ENCODE measurements at places on chromosomes 2 and 18. TPM values are rescaled to one million over a fixed set of nuclear protein-coding genes. Genes with fewer than 3 reads are reported as not detected.

Gene SKA1
- not detected for total RNA-seq

DNA sequence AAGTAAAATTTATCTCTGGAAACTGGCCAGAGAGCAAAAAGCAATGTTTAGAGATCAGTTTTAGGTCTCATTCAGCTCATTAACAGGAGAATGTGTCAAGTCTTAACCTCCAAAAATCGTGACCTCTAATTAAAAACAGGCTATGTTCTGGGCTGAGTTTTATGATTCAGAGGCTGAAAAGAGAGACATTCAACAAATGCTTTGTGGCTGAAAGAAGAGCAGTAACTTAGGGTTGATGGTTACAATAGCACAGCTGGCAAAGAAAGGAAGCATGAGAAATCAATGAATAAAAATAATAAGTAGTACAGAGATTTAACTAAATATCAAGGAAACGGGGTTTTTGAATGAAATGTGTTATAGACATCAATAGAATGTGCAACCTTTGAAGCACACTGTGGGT lies 13.1 kb downstream of the TGIF1 start:
- H3K27ac ChIP-seq: no peak overlapping the region
- peaks cover 5% of the 10 kb centered on the region for H3K36me3 ChIP-seq
- H3K27me3 ChIP-seq: no peaks in the 10 kb centered on the region
- peaks cover 4% of the 10 kb centered on the region for H3K4me1 ChIP-seq
- no peak for DNase-seq
- no peak overlapping the region for H3K4me3 ChIP-seq

- H3K36me3 ChIP-seq: no peaks in the 10 kb centered on the region
- H3K4me1 ChIP-seq: no peaks in the 10 kb centered on the region
- H3K4me3 ChIP-seq: no peak overlapping the region
- no peak for DNase-seq
- H3K27ac ChIP-seq: no peak overlapping the region
Measured at GRCh38 chr2:45210462-45211195, 201.4 kb upstream of the SIX2 start.

Gene UPP2
- not detected for total RNA-seq

All from ascending aorta (tissue), 2 donors.